Activated CD8-positive, alpha-beta memory T cell treated with anti-CD3 and anti-CD28 coated beads for 1 hour (primary cell): ENCODE measurements at places on chromosomes 11 and 22.
A peak's percentile ranks its signal among the peaks of the same experiment; 100 is the strongest.

GRCh38 chr22:28449041-28449440 lies 230.6 kb downstream of the TTC28 start:
- no peak for DNase-seq

- no peak for DNase-seq
Observed at GRCh38 chr11:81359476-81359875, 1374.2 kb downstream of the FAM181B start.

- no peak for DNase-seq
Observed at GRCh38 chr11:100315946-100316345, 371.1 kb upstream of the ARHGAP42 start.

- no peak for DNase-seq
Observed at GRCh38 chr11:121389651-121390050, 62.5 kb upstream of the SORL1 start.

DNA sequence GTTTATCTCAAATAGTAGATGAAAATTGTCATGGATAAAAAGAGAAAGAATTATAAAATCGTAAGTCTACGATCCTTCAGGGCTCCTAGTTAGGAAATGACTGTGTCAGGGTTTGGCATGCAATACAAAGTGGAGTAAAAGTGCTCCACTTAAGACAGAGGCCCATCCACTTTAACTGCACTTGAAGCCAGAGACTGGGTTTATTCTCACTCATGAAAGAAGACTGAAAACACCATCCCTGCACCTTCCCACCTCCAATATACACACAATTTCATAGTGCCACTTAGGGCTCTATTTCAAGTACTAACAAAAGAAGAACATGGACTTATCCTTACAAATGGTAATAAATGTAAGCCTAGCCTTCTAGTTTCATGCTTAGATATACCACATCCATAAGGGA lies 70.7 kb downstream of the ANO5 start:
- DNase-seq, result no peak

DNA sequence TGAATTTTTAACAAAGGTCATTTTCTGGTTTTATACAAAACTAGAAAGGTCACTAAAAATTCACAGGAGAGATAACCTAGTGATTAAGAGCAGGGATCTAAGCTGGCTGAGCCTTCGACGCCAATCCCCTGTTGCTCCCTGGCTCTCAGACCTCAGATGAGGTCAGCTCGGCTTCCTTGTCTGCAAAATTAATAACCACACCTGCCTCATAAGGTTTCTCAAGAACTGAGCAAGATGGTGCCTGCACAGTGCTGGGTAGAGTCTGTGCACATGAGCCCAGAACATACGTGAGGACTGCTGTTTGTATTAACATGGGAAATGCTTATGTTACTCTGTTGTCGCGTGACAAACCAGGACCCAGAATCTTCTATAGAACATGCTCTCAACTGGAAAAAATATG lies 24.4 kb upstream of the CD5 start:
- DNase-seq, result no peak

- no peak for DNase-seq
Observed at GRCh38 chr11:61392981-61393595, 701 bp downstream of the TMEM216 start.

GRCh38 chr11:15818132-15818842 lies 538.1 kb downstream of the SOX6 start:
- no peak for DNase-seq

- no peak for DNase-seq
Observed at GRCh38 chr22:43566021-43566420, 154.2 kb downstream of the MPPED1 start.

DNA sequence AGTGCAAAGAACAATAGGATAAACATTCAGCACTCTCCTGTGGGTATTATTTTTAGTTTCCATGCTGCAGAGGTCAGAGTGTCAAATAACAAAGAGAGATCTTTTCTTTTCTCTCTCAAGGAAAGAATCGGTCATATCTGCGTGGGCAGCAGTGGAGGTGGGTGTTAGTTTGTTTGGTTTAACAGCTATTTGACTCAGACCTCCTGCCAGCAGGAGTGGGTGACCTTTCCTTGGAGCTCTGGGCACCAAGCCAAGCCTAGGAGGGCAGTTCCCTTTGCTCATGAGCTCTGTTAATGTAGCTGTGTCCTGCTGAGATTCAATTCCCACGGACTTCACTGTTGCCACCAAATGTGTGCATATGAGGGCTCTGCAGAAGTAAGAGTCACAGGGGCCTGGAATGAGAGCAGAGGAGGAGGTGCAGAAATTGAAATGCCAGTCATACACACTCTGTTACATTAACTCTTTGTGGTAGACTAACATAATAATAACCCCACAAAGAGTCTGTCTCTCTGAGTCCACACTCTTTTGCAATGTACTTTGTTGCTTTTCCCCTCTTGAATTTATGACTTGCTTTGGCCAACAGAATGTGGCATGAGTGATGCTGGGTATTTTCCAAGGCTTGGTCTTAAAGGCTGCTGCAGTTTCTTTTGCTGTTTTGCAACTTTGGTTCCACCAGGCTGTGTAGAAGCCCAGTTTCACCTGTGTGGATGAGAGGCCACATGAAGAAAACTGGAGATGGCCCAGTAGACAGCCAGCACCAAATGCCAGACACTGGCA lies 76.0 kb upstream of the GRK3 start:
- DNase-seq, result no peak

DNA sequence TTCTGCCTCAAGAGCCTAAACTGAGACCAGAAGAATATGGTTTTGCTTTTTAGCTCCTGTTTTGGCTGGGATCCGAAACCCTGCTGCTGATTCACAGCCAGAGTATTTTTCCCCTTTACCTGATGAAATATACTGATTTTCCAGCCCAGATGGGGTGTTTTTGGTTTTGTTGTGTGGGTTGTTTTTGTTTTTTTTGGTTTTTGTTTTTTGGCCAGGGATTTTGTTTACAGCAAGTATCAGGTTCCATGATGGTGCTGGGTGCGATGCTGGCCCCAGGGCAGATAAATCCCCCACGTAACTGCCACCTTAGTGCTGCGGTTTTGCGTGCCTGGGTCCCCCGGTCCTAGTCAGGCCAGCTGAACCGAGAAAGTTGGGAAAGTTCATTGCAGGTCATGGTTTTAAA lies 103.7 kb downstream of the ZBTB16 start:
- DNase-seq, result no peak

DNA sequence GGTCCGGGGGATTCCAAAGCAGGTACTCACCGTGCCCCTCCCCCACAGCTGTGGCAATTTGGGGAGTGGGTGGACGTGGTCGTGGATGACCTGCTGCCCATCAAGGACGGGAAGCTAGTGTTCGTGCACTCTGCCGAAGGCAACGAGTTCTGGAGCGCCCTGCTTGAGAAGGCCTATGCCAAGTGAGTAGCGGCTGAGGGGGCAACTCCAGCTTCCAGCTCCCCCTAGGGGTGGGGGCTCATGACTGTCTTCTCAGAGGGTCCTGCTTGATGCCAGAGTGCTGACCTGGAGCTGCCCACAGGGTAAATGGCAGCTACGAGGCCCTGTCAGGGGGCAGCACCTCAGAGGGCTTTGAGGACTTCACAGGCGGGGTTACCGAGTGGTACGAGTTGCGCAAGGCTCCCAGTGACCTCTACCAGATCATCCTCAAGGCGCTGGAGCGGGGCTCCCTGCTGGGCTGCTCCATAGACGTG lies 4.2 kb downstream of the CAPN1 start:
- DNase-seq, result no peak

DNA sequence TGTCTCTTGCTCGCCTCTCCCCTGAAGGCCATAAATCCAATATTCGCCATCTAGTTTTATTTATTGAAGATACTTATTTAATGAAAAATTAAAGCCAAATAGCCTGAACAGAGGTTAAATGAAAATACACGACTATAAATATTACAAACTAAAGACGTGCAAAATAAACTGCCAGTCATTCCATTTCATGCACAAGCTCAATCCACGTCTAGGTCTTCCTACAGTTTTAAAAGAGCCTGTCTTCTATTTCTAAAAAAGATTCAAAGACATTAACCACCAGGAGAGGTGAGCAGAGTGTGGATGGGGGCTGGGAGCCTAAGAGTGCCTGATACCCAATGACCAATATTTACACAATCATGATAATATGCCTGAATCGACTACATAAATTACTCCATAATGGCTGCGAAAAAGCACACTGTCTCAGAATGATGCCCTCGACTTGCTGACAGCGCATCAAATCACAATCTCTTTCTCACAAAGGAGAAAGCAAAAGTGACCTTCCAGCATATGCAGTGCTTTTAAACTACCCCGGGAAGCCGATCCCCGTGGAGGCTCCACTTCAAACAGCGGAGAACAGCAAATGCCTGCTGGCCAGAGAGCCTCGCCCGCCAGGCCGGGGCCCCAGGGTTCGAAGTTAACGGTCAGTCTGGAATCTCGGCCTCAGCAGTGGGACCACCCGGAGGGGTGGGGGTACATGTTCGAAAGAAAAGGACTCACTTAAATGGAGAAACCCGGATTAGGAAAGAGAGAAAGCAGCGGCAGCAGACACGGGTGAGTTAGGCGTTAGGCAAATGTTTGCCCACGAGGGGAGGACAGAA lies 1.7 kb downstream of the FCHSD2 start:
- DNase-seq, result no peak

- no peak for DNase-seq
Observed at GRCh38 chr11:124534051-124534450, 9.4 kb downstream of the OR8B12 start.

DNA sequence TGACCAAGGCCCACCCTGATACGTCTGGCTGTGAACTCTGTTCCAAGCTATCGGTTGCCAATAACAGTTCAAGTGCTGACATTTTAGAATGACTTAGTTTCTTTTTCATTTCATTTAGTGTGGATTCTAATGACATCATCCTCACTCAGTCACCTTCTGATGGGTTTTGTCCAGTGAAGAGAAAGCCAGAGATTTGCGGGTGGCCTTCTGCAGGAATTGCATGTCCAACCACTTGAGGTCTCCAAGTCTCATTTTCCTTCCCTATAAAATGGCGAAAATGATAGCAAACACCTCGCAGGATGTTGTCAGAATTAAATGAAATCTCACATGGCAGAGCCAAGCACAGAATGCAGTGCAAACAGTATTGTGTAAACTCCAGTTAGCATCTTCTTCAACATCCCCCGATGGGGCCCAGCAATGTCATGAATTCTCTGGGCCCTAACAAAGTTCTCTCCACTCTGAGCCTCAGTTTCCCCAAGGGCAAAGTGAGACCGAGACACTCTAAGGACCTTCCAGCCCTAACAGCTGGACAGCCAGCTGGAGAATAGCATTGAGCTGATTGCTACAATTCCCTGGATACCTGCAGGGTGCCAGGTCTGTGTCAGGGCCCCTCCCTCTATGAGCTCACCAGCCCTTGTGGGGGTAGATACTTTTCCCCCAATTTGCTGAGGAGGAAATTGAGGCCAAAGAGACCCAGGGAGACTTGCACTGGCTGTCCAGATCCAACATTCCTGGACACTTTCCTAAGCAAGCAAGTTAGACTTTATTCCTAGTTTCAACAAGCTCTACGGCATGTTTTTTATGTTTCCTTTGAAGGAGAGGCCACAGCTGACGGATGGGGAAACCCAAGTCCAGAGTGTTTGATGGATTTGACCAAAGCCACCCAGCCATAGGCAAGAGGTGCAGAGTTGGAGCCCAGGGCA lies 286.7 kb downstream of the MN1 start:
- no peak for DNase-seq

- DNase-seq, result no peak
Observed at GRCh38 chr11:126212089-126212660, 593 bp downstream of the FAM118B start.

DNA sequence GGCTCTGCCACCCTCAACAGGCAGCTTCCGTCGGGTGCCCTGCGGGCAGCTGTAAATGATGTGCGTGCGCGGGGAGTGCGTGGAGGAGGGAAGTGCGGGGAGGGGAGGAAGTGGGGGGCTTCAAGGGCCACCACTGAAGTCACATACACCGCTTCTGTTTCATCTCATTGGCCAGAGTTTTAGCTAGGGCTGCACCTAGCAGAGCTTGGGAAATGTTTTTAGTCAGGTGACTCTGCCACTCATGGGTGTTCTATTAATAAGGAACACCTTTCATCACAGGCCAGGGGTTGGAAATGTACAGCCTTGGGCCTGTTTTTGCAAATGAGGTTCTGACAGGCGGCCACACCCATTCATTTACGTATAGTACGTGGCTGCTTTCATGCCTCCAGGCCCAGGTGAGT lies 14.6 kb downstream of the FAM118A start:
- no peak for DNase-seq

DNA sequence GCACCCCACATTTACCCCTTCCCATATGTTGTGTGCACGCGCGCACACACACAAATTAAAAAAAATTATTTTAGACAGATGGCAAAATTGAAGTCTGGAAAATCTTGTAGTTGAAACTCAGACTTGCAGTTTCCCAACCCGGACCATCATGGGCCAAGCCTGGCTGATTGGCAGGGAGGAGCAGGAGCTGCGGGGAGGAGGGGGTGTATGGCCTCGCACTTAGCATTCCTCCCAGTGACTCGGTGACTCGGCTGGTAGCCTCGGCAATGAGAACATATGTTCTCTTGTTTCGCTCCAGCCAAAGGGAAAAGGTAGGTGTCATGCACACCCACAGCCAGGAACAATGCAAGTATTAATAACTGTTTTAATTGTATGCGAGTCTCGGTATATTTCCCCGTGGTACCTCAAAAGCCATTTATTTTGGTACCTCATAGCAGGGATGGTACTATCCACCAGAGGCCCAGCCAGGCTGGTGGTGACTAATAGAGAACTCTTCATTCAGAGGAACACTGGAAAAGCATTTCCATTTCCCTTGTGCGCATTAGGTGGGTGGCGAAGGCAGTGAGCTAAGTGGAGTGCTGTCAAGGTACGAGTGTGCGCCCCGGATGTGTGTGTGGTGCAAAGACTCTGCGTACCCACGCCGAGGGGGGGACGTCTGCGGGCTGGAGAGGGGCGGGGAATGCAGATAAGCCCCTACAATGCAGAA lies 92.5 kb downstream of the DSCAML1 start:
- DNase-seq, result no peak

DNA sequence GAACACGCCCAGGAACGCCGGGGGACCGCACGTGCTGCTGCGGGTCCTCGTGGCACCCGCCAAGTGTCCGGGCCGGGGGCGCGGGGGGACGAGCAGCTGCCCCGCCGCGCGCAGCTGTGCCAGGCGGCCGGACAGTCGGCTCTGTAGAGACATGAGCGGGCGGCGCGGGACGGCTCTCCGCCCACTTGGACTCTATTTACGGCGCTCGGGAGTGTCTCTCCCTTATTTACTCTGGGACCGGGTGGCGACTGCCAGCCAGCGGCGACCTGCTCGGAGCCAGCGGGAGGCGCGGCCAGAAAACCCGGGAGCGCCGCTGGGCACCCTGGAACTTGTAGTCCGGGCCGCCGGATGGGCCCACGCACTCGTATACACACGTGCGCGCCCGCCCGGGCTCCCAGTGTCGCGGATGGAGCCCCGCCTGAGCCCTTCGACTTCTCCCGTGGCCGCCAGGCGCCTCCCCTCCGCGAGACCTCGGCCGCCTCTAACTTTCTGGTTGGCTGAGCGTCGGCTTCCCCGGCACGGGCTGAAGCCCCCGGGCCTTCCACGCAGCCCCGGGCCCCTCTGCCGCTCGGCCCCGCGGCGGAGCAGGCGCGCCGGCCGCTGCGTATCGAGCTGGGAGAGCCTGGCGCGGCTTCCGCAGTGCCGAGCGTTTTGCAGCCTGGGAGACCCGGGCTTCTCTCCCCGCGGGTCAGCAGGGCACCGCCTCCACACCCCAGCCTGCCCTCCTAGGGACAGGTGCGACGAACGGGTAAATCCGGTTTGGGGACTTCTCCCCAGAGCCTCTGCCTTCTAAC lies at the start of gene MACROD1:
Gene MACROD1, minus strand, starts transcription at position 272 of the 794 bp plus-strand sequence. Its CDS starts 119 bp downstream, at position 153.
- DNase-seq, result peak; percentile 57
